Keratinocyte (primary cell): ENCODE measurements at places on chromosomes 4 and X.

DNA sequence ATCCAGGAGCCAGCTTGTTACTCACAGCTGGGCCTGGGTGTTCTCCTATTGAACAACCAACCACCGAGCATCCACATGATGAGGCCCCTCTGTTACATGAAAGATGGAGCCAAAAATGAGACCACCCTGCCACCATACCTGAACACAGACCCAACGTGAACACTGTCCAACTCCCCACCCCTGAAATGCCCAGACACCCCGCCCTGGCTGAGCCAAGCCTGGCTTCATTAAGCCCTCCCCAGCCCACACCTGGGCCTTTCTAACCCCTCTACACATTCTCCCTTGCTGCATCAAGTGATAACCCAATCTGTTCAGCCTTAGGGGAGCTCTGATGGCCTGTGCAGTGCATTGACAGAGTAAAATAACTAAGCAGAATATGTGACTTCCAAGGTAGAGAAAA lies 80.7 kb downstream of the EVC start:
- DNase-seq, result no peak

GRCh38 chr4:128865132-128865531 lies 55.6 kb downstream of the JADE1 start:
- no peak for DNase-seq

DNA sequence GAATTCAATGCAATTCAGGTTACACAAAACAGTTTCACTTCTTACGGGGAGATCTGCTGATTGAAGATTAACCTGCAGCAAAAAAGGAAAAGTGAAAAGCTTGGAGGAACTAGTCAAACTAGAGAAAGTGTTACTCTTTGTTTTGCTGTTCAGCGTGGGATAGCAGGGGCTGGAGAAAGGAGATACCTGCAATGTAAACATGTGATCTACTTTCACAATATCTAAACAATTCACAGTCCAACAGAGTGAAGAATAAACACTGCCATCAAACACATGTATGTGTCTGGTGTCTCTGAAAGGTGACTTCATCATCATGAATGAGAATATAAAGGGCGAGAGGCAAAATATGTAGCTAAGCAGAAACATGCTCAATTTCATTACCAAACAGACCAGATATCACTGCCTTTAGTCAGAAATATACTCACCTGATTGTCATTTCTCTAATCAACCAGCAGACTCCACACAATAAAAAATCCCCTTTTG lies 26.4 kb downstream of the NIPAL1 start:
- DNase-seq, result no peak

- no peak for DNase-seq
Measured at GRCh38 chrX:1336948-1337779, 579 bp downstream of the IL3RA start.

GRCh38 chrX:23954396-23954795 lies 46.6 kb downstream of the CXorf58 start:
- no peak for DNase-seq

GRCh38 chrX:39772057-39772832 lies 325.5 kb downstream of the BCOR start:
- DNase-seq, result no peak

- DNase-seq, result no peak
Measured at GRCh38 chr4:95209927-95210326, 338.8 kb downstream of the UNC5C start.

DNA sequence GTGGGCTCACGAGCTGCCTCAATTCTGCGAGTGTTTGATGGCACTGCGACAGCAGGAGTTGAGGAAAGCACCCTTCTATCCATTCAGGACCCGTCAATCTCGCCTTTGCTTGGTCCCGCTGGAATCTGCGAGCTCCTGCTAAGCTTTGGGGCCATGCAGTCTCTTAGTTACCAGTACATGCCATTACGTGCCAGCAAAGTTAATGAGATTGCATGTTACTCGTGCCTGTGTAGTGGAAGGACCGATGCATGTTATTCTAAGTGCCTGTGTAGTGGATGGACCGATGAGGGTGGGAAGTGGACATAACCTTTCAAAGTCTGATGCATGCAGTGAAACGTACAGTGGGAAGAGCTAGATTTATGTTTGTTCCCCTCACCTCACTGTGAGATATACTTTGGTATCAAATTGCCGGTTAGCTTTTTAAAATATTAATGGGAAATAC lies 569 bp downstream of the RPS3A start:
- no peak for DNase-seq
